Thoracic aorta (tissue), 2 donors: ENCODE measurements at places on chromosomes 12 and 14.

DNA sequence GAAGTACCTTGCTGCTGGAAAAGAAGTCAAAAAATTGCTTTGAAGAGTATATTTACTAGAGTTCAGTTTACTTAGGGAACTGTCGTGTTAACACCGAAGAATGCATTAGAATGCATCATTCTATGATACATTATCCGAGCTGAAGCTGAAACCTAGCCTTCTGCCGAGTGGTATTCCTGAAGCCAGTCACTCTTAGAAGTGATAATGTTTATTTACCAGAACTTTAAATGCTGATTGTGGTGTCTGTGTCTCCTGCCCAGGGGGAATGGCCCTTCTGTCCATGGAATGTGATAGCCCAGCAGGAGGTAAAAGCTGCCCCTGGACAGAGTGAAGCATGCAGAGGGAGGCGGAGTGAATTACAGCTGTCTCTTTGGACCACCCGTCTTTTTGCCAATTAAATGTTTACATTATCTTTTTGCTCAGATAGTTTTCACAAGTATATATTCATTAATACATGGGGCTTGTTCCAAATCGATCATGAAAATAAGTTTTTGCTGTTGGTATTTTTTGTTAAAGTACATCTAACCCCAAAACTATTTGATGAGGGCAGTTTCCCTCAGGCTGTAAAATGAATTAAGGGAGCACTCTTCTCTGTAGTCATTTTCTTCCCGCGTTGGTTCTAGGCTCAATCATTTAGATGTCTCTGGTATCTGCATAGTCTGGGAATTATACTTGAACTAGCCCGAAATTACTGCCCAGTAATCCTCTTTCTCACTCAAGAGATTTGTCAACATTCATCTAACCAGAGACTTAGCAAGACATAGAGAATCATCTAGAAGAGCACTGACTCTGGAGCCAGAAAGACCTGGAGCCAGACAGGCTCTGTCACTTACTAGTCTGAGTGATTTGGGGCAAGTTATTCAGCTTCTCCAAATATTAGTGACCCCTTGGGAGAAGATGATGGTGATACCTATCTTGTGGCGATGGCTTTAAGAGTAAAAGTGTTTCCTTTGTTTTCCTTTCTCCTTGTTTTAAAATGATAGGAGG is 147.6 kb downstream of the CRADD start:
- H3K4me3 ChIP-seq: no peak overlapping the region
- DNase-seq: no peak
- no peaks in the 10 kb centered on the region for H3K27me3 ChIP-seq
- H3K4me1 ChIP-seq: peaks cover 37% of the 10 kb centered on the region

DNA sequence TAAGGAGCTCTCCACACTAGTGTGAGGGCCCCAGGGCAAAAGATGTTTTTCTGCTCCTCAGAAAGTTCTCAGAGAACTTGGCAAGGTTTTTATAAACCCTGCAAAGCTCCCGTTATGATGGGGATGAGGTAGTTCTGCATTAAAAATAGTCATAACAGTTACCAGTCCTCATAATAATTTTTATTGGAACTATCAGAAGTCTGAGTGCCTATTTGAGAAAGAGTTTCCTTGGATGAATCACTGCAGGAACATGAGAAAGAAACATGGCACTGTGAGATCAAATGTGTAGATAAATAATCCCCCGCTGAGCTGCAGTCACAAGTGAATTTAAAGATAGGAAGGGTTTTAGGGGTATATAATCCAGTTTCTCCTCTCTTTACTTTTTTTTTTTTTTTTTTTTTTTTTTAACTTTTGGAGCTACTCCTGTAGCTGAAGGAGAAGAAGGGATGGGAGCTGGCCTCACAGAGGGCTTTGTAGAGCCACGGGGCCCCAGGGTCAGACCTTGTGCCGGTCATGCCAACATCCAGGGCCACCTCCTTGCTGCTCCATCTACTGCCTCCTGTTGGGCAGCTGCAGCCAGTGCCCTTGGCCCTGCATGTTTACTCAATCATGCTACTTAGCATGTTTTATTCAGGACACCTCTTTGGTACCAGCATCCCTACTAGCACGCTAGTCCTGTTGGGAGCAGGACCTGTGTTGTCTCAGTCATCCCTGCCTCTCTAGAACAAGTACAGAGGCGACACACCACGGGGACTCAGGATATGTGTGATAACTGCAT is 39.5 kb downstream of the EVL start:
- H3K4me1 ChIP-seq: peaks cover 22% of the 10 kb centered on the region
- no peaks in the 10 kb centered on the region for H3K27me3 ChIP-seq

DNA sequence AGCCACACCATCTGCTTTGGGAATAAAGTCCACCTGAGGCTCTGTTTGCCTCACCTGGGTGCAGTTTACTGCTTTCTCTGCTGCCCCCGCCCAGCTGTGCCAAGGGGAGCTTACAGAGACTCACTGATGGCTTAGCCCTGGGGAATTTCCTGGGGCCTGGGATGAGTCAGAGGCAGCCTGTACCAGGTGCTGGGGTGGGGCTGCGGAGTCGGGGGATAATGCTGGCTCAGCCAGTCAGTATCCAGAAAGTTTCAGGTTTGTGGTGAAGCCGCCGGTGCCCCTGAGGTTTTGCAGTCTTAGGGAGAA is 22.3 kb downstream of the PLEKHG3 start:
- H3K4me3 ChIP-seq: no peak overlapping the region
- no peak overlapping the region for H3K27ac ChIP-seq
- H3K27me3 ChIP-seq: no peaks in the 10 kb centered on the region
- peaks cover 37% of the 10 kb centered on the region for H3K36me3 ChIP-seq

- H3K27ac ChIP-seq: no peak overlapping the region
- no peak for DNase-seq
- H3K36me3 ChIP-seq: no peaks in the 10 kb centered on the region
Measured at GRCh38 chr14:34195964-34196363, 245.1 kb upstream of the EGLN3 start.

GRCh38 chr14:61644834-61645233 is 50.5 kb upstream of the HIF1A start:
- no peak overlapping the region for H3K27ac ChIP-seq
- no peak for DNase-seq
- H3K27me3 ChIP-seq: no peaks in the 10 kb centered on the region
- no peak overlapping the region for H3K4me3 ChIP-seq
- peaks cover 10% of the 10 kb centered on the region for H3K4me1 ChIP-seq

DNA sequence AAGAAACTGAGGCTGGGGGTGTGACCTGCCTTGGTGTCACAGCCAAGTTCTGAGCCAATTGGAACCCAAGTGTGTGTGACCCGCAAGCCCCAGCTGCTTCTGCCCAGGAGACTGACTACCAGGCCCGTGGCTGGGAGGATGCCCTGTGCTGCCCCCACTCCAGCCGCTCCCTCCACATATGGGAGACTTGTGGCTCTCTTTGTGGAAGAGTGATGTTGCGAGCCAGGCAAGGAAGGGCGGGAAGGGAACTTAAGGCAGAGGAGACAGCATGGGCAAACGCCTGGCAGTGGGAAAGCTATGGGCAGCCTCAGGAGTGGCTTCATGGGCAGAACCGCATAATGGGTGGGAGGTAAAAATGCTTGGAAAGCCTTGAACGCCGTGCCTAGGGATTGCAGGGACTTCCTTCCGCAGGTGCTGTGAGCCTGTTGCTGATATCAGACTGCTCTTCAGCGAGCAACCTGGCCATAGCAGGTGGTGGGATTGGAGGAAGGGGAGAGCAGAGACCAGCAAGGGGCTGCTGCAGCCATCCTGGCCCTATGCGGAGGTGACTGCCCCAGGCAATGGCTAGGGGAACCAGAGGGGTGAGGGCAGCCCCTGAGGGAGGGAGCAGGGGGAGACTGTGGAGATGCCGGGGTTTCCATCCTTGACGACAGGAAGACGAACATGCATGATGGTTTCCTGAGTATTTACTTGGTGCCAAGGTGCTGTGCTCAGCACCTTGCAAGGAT is 115.7 kb downstream of the LGMN start:
- peaks cover 12% of the 10 kb centered on the region for H3K4me1 ChIP-seq
- no peak overlapping the region for H3K27ac ChIP-seq
- no peaks in the 10 kb centered on the region for H3K27me3 ChIP-seq
- H3K36me3 ChIP-seq: peaks cover 3% of the 10 kb centered on the region

- H3K4me1 ChIP-seq: no peaks in the 10 kb centered on the region
- no peaks in the 10 kb centered on the region for H3K27me3 ChIP-seq
- no peak overlapping the region for H3K4me3 ChIP-seq
Measured at GRCh38 chr14:26845151-26845818, 247.5 kb upstream of the NOVA1 start.

GRCh38 chr12:67085699-67086098 is 183.5 kb upstream of the CAND1 start:
- no peaks in the 10 kb centered on the region for H3K4me1 ChIP-seq
- H3K27ac ChIP-seq: no peak overlapping the region
- H3K36me3 ChIP-seq: no peaks in the 10 kb centered on the region
- no peak overlapping the region for H3K4me3 ChIP-seq
- H3K27me3 ChIP-seq: no peaks in the 10 kb centered on the region

DNA sequence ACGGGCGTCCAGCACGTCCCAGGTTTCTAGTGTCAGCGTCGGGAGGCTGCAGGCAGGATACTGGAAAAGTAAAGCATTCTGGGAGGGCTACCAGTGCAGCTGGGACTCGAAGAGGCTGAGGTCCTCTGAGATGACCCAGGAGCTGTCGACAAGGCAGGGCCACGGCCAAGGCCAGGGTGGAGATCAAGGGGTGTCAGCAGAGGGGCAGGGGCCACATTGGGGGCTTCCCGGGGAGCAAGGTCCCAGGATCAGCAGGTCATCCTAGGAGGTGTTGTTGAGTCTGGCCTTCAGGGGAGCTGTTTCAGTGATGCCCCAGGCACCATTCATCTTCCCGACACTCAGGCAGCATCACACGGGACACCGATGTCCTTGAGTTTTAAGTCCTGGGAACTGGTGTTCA is 377.8 kb upstream of the SFSWAP start:
- H3K4me3 ChIP-seq: no peak overlapping the region
- no peak overlapping the region for H3K27ac ChIP-seq
- no peak for DNase-seq
- no peaks in the 10 kb centered on the region for H3K27me3 ChIP-seq
- H3K36me3 ChIP-seq: no peaks in the 10 kb centered on the region

- no peak overlapping the region for H3K27ac ChIP-seq
- H3K4me1 ChIP-seq: no peaks in the 10 kb centered on the region
- H3K36me3 ChIP-seq: no peaks in the 10 kb centered on the region
- DNase-seq: no peak
- H3K4me3 ChIP-seq: no peak overlapping the region
- no peaks in the 10 kb centered on the region for H3K27me3 ChIP-seq
Measured at GRCh38 chr12:113802000-113802749, 163.9 kb downstream of the RBM19 start.

DNA sequence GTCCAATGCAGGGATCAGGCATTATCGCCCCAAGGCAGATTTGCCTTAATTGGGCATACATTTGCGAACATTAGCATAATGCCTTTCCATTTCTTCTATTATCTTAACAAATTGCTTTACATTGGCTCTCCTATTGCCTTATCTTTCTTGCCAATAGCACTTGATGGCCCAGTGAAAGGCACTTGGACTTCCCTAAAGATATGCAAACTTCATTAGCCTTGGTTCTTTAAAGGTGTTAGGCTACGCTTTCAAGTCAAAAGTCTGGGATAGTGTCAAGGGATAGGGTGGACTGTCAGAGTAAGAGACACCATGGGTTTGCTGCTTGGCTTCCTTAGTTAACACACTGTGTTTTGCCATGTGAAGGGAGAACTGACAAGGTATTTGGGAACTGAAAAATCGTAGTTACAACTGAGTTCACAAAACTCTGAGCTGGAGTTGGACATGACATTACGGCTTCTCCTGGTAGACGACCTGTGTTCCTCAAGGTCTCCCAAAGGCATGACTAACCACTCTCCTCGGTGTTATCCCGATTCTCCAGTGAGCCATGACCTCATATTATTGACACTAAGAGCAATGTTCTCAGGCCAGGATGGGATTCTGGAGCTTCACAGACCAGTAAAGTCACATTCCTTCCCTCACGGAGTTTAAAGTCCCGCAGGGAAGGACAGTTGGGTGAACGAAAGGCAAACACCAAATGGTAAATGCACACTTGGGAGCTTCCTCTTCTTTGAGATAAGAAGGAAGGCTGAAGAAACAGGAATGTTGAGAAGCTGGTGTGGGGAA is 65.2 kb downstream of the TBC1D30 start:
- H3K27ac ChIP-seq: no peak overlapping the region
- no peaks in the 10 kb centered on the region for H3K4me1 ChIP-seq
- no peaks in the 10 kb centered on the region for H3K36me3 ChIP-seq
- no peak overlapping the region for H3K4me3 ChIP-seq

DNA sequence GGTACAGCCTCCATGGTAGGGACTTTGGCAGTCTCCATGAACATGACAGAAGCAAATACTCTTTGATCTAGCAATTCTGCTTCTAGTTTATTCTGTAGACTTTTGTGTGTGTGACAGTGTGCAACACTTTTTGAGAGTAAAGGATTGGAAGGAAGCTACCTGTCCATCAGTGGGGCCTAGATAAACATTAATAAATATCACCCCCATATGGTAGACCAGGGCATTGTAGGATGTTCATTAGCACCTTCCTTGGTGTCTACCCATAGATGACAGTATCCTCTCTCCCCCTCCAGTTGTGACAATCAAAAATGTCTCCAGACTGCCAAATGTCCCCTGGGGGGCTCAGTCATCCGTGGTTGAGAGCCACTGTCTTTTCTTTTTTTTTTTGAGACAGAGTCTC is 10.8 kb downstream of the SNRNP35 start:
- H3K4me3 ChIP-seq: no peak overlapping the region
- H3K27ac ChIP-seq: no peak overlapping the region
- no peaks in the 10 kb centered on the region for H3K27me3 ChIP-seq
- H3K4me1 ChIP-seq: peaks cover 16% of the 10 kb centered on the region
- DNase-seq: no peak
- peaks cover 25% of the 10 kb centered on the region for H3K36me3 ChIP-seq

- no peak overlapping the region for H3K4me3 ChIP-seq
- peaks cover 59% of the 10 kb centered on the region for H3K36me3 ChIP-seq
Measured at GRCh38 chr14:21415329-21415728, 31.5 kb upstream of the SUPT16H start.

DNA sequence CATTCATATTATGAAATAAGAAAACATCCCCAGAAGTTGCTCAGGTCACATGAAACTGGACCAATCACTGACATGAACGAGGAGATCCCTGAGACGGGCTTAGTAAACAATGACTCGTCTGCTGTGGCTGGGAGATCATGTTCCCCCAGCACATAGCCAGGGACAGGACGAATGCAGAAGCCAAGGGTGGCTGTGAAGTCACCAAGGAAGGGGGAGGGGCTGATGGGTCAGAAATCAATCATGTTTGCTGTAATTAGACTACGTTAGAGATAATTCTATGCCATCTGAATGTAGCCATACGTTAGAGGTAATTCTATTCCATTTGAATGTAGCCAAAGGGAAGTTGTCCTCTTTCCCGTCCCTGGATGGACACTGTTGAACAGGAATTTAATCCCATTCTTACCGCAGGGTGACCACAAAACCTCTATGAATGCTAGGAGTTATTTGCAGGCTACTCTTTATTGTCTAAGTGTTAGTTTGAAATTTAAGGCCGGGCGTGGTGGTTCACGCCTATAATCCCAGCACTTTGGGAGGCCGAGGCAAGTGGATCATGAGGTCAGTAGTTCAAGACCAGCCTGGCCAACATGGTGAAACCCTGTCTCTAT is 332.9 kb downstream of the TMEM132D start:
- H3K27ac ChIP-seq: no peak overlapping the region
- DNase-seq: no peak
- no peaks in the 10 kb centered on the region for H3K4me1 ChIP-seq
- no peak overlapping the region for H3K4me3 ChIP-seq

- H3K27ac ChIP-seq: no peak overlapping the region
- peaks cover 2% of the 10 kb centered on the region for H3K4me1 ChIP-seq
- DNase-seq: no peak
- no peak overlapping the region for H3K4me3 ChIP-seq
- H3K27me3 ChIP-seq: no peaks in the 10 kb centered on the region
Measured at GRCh38 chr12:105272152-105272551, 36.2 kb upstream of the APPL2 start.

- H3K36me3 ChIP-seq: no peaks in the 10 kb centered on the region
- H3K4me1 ChIP-seq: no peaks in the 10 kb centered on the region
- H3K27ac ChIP-seq: no peak overlapping the region
- no peak overlapping the region for H3K4me3 ChIP-seq
Measured at GRCh38 chr12:49503674-49504180, 35.1 kb upstream of the KCNH3 start.
